ENCODE measurements at places on chromosomes 3 and 15. TPM values are rescaled to one million over a fixed set of nuclear protein-coding genes. Genes with fewer than 3 reads are reported as not detected.

FAM227B gene
- total RNA-seq = 13.0 TPM

DNA sequence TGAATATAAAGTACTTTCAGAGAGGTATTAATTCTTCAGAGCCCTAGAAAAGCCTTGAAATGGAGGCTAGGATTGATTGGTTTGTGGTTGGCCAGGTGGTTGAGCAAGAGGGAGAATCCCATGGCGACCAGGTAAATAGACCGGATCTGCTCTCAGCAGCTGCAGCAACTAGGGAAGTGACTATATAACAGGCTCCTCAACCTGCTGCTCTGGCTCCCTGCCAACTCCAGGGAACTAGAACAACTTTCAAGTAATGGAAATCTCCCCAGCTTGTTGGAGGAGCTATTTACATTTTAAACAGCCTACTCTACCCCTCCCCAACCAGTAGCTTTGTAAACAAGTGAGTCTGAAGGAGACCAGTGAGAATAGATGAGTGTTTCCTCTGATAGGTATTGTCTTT lies 121.8 kb upstream of the CADM2 start:
- H3K27ac ChIP-seq = no peak overlapping the region
- no peaks in the 10 kb centered on the region for H3K27me3 ChIP-seq
- no peaks in the 10 kb centered on the region for H3K4me1 ChIP-seq
- no peaks in the 10 kb centered on the region for H3K36me3 ChIP-seq
- H3K4me3 ChIP-seq = no peak overlapping the region

DNA sequence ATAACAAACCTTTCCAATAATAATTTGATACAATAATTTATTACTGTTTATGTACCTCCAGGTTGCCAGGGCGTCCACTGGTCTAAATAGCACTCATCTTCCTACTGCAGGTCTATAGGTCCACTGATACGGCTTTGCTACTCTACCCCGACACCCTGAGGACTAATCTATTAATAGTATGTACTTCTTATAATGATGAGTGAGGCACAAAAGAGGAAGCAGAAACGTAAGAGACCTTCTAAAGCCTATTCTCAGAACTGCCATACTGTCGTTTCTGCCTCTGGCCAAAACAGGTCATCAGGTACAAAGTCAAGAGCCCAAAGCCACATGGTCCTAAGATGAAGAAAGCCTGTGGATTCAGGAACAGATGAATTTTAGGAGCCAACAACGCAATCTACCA lies 163.2 kb upstream of the GRM7 start:
- H3K4me3 ChIP-seq = no peak overlapping the region
- H3K4me1 ChIP-seq = no peaks in the 10 kb centered on the region
- H3K27me3 ChIP-seq = peaks cover 7% of the 10 kb centered on the region
- no peak overlapping the region for H3K27ac ChIP-seq

KCNMB2 gene
- not detected for total RNA-seq

GRCh38 chr3:102530415-102531181 lies 95.8 kb downstream of the ZPLD1 start:
- no peaks in the 10 kb centered on the region for H3K4me1 ChIP-seq
- H3K36me3 ChIP-seq = no peaks in the 10 kb centered on the region
- H3K4me3 ChIP-seq = no peak overlapping the region
- H3K27me3 ChIP-seq = no peaks in the 10 kb centered on the region
- H3K27ac ChIP-seq = no peak overlapping the region
- no peak for DNase-seq

LMAN1L gene
- total RNA-seq = not detected

PPM1M gene
- 31.2 TPM for total RNA-seq

DNA sequence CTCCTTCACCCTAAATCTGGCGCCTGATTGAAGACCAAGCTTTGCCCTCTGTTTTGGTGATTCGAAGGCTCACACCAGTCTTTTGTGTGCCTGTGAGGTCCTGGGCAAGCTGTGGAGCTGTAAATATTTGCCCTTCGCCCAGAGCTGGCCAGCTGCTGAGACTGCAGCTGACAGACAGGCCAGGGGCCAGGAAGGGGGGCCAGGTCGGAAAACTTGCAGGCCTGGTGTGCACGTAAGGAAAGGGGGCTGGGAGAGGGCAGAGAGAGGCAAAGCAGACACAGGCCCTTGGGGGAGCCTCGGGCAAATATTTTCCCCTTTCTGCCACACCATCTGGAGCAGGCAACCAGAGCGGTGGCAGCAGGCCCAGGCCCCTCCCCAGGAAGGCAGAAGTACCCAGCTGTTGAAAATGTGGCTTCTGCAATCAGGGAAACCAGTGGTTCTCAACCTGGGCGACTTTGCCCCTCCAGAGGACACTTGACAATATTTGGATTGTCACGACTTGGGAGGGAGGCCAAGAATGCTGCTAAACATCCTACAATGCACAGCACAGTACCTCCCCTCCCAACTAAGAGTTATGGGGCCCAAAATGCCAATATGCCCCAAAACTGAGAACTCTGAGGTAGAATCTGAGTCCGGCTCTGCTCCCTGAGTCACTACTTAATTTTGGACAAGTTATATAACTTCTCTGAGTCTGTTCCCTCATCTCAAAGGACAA lies 2.5 kb downstream of the PDZRN3 start:
- no peaks in the 10 kb centered on the region for H3K36me3 ChIP-seq
- no peak for DNase-seq
- no peaks in the 10 kb centered on the region for H3K4me1 ChIP-seq
- peak overlapping the region; percentile 57 for H3K27ac ChIP-seq

DNA sequence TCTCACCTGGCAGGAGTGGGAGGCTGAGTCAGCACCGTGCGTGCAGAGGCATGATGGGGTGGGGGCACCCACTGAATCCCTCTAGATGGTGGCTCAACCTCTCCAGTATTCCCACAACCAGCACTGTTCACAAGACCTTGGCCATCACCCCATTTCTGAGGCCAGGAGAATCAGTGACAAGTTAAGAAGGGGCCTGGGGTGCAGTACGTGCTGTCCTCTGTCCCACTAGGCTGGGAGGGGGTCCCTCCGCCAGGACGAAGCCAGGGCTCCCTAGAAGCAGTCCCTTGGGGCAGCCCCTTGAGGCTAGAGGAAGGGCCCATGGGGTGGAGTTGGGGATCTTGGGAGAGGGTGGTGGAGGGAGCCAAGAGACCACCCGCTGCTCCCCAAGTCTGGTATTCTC lies 4.8 kb downstream of the MYL3 start:
- H3K4me1 ChIP-seq = no peaks in the 10 kb centered on the region
- no peak overlapping the region for H3K27ac ChIP-seq
- no peaks in the 10 kb centered on the region for H3K36me3 ChIP-seq
- peak; percentile 31 for DNase-seq

PLA2G4B gene
- total RNA-seq = 11.0 TPM

DNA sequence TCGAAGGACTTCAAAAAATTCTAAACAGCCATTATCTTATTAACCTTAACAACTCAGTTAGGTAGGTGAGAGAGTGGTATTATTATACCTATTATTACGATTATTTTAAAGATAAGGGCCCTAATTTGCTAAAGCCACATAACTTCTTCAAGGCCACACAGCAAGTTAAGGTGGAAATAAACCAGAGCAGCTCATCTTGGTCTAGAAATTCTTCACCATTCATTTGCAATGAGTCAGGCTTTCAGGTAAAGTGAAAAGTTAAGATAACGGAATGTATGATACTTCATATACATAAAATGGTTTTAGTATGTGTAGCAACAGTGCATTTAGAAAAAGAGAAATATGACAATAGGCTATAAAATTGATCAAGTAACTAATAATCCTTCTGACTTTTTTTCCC lies 920.2 kb downstream of the ROBO1 start:
- H3K27me3 ChIP-seq = no peaks in the 10 kb centered on the region
- H3K36me3 ChIP-seq = no peaks in the 10 kb centered on the region
- no peak for DNase-seq
- H3K27ac ChIP-seq = no peak overlapping the region

GRCh38 chr15:57436166-57436565 lies 59.9 kb downstream of the CGNL1 start:
- no peak overlapping the region for H3K27ac ChIP-seq
- no peaks in the 10 kb centered on the region for H3K4me1 ChIP-seq
- no peak overlapping the region for H3K4me3 ChIP-seq
- no peaks in the 10 kb centered on the region for H3K27me3 ChIP-seq
- H3K36me3 ChIP-seq = no peaks in the 10 kb centered on the region

LPP gene
- 135 TPM for total RNA-seq

Data from breast epithelium (tissue), 4 donors.